Amniotic epithelial cell (primary cell): ENCODE measurements at places on chromosomes 16 and 17.
A peak's percentile ranks its signal among the peaks of the same experiment; 100 is the strongest.

GRCh38 chr16:49269201-49269600, 12.4 kb downstream of the CBLN1 start:
- no peak for DNase-seq

DNA sequence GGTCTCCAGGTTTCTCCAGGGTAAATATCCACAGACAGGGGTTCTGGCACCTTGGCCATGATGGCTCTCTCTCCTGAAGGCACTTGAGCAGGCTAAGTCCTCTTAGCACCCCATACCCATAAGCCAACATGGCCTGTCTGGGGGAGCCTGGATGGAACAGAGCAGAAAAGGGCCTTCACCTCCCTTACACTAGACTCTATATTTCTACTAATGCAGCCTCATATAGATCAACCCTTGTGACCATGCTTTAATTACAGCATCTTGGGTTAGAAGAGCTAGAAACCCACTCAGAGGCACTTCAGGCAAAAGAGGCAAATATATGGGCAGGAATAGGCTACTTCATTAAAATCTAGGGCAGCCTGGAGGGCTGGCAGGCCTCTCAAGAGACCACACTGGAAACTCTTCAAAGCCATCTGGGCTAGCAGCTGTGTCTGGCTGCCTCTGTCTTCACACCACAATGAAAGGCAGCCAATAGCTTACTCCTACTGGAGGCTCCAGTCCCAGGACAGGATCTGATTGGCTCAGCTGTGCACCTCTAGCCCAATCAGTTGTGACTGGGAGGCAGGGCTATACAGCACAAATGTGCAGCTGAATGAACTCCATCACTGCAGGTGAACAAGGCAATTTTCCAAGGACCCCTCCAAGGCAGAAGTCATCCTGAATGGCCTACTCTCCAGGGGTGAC, 4.7 kb upstream of the CDT1 start:
- no peak for DNase-seq

DNA sequence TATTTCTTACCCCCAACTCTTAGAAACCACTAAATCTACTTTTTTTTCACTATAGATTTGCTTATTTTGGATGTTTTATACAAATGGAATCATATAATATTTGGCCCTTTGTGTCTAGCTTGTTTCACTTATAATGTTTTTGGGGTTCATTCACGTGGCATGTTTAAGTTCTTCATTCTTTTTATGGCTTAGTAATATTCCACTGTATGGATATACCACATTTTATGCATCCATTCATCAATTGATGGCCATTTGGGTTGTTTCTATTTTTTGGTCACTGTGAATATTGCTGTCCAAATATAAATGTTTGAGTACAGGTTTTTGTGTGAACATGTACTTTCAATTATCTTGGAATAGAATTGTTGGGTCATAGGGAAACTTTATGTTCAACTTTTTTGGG, 9.2 kb upstream of the NOS2 start:
- DNase-seq, result no peak

DNA sequence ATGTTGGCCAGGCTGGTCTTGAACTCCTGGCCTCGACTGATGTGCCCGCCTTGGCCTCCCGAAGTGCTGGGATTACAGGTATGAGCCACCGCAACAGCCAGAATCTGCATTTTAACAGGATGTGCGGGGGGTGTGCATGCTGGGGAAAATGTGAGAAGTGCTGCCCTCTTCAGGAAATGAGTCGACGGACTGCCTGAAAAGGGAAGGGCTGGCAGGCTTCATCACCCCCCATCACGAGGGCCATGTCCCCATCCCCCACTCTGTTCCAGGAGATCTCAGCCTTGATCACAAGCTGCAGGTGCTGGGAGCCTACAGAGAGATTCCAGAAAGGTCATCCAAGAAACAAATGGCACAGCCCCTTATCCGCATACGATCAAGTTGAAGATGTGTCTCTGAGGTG, 195.3 kb upstream of the RPL38 start:
- no peak for DNase-seq

- peak; percentile 36 for DNase-seq
Observed at GRCh38 chr17:27512511-27513346, 56.5 kb downstream of the KSR1 start.

DNA sequence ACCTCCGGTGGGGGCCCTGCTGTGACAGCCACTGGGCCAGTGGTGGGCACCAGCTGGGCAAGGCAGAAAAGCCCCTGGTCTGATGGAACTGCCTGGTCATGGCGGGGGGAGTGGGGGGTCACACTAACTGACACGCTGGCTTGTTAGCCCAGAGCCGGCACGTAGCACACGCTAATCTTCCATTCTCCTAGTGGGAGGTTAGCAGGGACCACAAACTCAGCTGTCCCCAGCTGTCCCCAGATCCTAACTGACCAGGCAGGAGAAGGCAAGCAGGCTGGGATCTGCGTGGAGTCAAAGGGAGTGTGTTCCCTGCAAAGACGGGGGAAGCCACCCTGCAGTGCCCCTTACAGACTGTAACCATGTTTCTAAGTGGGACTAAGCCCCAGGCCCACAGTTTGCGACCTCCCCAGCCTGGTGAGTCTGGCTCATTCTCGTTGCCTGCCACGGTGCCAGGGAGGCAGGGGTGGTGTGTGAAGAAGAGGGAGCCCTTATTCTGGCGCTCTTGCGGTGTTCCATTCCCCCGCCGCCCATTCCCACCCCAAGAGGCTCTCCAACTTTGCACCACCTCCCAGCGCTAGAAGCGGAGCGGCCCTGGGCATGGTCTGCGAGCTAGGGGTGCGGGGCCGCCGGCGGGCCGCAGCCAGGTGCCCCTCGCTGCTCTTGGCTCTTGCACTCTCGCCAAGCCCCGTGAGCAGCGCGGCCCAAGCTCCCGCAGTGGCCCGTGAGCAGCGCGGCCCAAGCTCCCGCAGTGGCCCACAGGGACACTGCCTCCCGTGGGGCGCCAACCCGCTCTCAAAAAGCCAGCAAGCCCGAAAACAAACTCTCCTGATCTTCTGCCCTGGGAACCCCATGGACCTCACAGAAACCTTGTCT, 12.1 kb upstream of the ZNF423 start:
- no peak for DNase-seq

GRCh38 chr16:14436401-14436955, 193.6 kb downstream of the PARN start:
- no peak for DNase-seq
